ENCODE measurements at places on chromosomes 7 and 10. TPM values are rescaled to one million over a fixed set of nuclear protein-coding genes. Genes with fewer than 3 reads are reported as not detected.

The CLDN4 gene
- total RNA-seq: 7.4 TPM

The GPR26 gene
- not detected for total RNA-seq

The FAM131B gene
- 10.6 TPM for total RNA-seq

The ERVW-1 gene
- total RNA-seq: not detected

The DLX5 gene
- total RNA-seq: 0.52 TPM

GRCh38 chr7:73717991-73718405 lies 1.5 kb downstream of the STX1A start:
- H3K27me3 ChIP-seq: no peaks in the 10 kb centered on the region
- H3K4me1 ChIP-seq: peaks cover 12% of the 10 kb centered on the region
- DNase-seq: no peak
- no peak overlapping the region for H3K4me3 ChIP-seq
- no peaks in the 10 kb centered on the region for H3K36me3 ChIP-seq
- H3K27ac ChIP-seq: no peak overlapping the region

DNA sequence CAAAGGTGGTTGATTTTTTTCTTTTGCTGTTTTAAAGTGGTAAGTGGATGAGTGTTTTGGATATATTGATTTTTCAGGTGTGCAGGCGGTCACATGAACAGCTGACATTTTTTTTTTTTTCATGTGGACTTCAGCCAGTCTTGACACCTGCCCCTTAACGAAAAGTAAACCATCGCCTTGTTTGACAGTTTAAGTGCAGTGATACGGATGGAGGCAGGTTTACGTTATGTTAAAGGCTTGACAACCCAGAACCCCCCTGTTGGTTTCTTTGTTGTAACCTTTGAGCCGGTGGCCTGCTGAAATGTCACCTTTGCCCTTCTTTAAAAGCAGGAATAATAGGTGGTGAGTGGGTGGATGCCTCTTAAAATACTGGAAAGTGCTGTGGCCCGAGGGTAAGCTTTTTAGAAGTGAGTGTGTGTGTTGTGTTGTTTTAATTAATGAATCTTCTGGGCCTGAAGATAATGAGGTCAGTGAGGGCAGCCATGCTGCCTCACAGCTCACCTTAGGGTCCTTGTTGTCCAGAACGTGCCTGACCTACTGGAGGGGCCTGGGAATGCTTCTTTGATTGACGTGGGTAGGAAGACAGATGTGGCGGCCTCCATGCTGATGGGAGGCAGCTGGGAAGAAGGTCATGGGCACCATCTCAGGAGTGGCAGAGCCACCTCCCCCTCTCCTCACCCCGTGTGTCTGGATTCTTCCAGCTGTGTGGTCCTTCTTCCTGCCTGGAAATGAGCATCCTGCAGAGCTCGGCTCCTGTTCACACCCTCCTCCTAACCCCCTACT lies 69.8 kb downstream of the TCF7L2 start:
- H3K4me1 ChIP-seq: no peaks in the 10 kb centered on the region
- no peaks in the 10 kb centered on the region for H3K36me3 ChIP-seq
- no peak overlapping the region for H3K27ac ChIP-seq
- no peaks in the 10 kb centered on the region for H3K27me3 ChIP-seq
- H3K4me3 ChIP-seq: no peak overlapping the region
- no peak for DNase-seq

GRCh38 chr10:132304756-132305509 lies 2.8 kb downstream of the STK32C start:
- H3K36me3 ChIP-seq: no peaks in the 10 kb centered on the region
- no peak overlapping the region for H3K27ac ChIP-seq
- H3K27me3 ChIP-seq: no peaks in the 10 kb centered on the region
- no peak overlapping the region for H3K4me3 ChIP-seq
- no peak for DNase-seq
- H3K4me1 ChIP-seq: no peaks in the 10 kb centered on the region

DNA sequence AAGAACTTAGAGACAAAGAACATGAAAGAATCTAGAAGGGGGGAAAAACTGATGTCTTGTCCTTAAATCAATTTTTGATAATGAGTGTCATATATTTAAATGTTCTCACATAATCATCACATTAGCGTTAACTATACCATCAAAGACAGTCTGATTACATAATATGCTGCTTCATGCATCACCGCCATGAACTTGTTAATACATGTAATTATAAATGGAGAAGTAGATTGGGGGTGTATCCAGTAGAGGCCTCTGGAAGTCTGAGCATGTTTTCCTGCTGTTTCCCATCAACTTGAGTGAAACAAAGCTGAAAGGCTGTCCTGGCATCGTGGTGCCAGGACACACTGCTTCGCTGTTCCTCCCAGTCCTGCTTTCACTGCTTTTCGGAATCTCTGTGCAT lies 48.2 kb downstream of the PRLHR start:
- H3K4me3 ChIP-seq: no peak overlapping the region
- no peak overlapping the region for H3K27ac ChIP-seq
- H3K27me3 ChIP-seq: no peaks in the 10 kb centered on the region
- DNase-seq: no peak

- no peaks in the 10 kb centered on the region for H3K27me3 ChIP-seq
- peaks cover 4% of the 10 kb centered on the region for H3K4me1 ChIP-seq
- no peak overlapping the region for H3K27ac ChIP-seq
- H3K36me3 ChIP-seq: no peaks in the 10 kb centered on the region
- DNase-seq: no peak
- H3K4me3 ChIP-seq: no peak overlapping the region
These were observed 30.1 kb upstream of the COMTD1 start for GRCh38 chr10:75265856-75266255.

GRCh38 chr10:137031-137430 lies 1.8 kb downstream of the ZMYND11 start:
- H3K27ac ChIP-seq: no peak overlapping the region
- no peaks in the 10 kb centered on the region for H3K36me3 ChIP-seq
- no peak for DNase-seq
- no peaks in the 10 kb centered on the region for H3K27me3 ChIP-seq

GRCh38 chr7:114629762-114630161 lies 215.1 kb downstream of the FOXP2 start:
- DNase-seq: no peak
- H3K36me3 ChIP-seq: no peaks in the 10 kb centered on the region
- no peaks in the 10 kb centered on the region for H3K27me3 ChIP-seq

DNA sequence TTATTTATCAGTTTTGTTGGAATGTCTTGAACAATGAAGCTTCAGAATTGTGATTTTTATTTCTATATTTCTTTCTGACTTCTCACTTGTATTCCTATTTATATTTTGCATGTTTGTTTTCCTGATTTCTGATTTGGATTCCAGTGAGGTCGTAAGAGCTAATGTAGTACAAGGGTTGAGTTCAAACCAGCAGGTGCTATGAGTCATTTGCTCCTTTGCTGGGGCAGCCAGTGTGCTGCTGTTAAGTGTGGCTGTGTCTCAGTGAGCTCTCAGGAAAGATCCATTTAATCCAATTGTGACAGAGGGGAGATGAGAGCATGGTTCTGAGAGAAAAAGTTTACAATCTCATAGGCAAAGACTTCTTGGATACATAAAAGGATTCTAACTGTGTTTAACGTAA lies 48.6 kb downstream of the MCU start:
- H3K4me3 ChIP-seq: no peak overlapping the region
- no peak overlapping the region for H3K27ac ChIP-seq
- H3K4me1 ChIP-seq: peaks cover 5% of the 10 kb centered on the region
- H3K27me3 ChIP-seq: no peaks in the 10 kb centered on the region

- DNase-seq: peak; percentile 62
- H3K27me3 ChIP-seq: no peaks in the 10 kb centered on the region
- H3K27ac ChIP-seq: peak overlapping the region; percentile 96
- no peak overlapping the region for H3K4me3 ChIP-seq
These were observed 135.8 kb downstream of the ARID5B start for GRCh38 chr10:62037166-62037831.

DNA sequence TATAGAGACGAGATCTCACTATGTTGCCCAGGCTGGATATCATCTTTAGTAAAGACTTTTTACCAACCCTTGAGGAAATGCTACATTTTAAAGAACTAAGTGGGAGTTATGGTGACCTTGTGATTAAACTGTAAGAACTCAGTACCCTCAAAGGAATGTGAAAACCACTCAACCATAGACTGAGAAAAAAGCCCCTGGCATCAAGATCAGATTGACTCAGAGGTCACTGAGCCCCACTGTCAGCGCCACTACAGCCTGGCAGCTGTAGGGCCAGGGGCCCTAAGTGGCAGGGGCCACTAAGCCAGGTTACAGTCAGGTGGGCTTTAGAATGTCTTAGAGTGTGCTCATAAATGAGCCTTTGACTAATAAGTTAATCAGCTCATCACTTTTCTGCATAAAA lies 55.9 kb downstream of the APBB1IP start:
- no peaks in the 10 kb centered on the region for H3K4me1 ChIP-seq
- H3K27me3 ChIP-seq: no peaks in the 10 kb centered on the region
- no peaks in the 10 kb centered on the region for H3K36me3 ChIP-seq
- H3K27ac ChIP-seq: no peak overlapping the region

DNA sequence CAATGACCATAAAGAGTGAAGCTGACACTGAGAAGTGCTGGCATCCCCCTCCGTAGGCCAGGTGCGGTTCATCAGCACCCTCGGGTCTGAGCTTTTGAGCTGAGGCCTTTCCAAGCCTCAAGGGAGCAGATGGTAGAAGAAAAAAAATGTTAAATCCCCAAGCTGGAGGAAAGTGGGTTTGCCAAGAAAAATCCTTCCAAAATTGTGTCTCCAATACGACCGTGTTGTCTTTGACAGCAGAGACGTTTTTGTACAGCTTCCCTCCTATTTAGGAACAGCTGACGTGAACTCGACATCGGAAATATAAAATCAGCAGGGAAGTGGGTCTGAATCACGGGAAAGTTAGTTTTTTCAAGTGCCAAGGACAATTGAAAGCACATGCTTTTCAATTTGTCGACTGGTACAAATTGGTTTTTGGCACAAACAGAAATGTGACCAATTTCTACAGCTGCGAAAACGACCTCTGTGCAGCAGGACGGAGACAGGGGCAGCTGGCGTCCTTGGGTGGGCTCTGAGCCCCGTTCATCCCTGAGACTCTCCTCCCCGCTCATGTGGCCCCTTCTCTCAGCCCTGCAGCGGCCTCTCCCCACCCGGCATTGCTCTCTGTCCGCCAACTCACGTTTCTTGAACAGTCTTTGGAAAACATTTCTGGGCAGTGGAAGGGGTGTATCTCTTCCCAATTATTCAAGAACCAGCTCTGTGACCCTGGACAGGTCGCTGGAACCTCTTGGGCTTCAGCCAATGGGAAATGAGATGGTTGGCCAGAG lies 89.9 kb downstream of the PAXIP1 start:
- no peaks in the 10 kb centered on the region for H3K4me1 ChIP-seq
- DNase-seq: no peak
- no peak overlapping the region for H3K27ac ChIP-seq

- no peaks in the 10 kb centered on the region for H3K27me3 ChIP-seq
- H3K4me3 ChIP-seq: no peak overlapping the region
- no peak for DNase-seq
These were observed 12.8 kb downstream of the SNX8 start for GRCh38 chr7:2301511-2301863.

DNA sequence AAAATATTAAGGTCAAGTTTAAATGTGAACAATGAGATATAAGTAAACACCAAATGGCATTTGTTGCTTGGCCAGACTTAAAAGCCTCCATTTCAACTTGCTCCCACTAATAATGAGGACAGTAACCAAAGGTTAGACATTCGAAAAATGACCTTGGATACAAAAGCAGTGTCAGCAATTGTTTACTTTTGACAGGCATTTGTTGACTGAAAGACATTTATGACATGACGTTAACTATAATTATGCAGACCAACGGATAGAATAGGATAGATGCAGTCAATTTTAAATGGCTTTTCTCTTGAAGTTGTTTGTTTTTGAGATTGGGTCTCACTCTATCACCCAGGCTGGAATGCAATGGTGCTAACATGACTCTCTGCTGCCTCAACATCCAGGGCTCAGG lies 6.3 kb upstream of the WNT16 start:
- no peaks in the 10 kb centered on the region for H3K27me3 ChIP-seq
- no peaks in the 10 kb centered on the region for H3K36me3 ChIP-seq
- no peak for DNase-seq
- no peaks in the 10 kb centered on the region for H3K4me1 ChIP-seq
- H3K27ac ChIP-seq: no peak overlapping the region
- no peak overlapping the region for H3K4me3 ChIP-seq

- H3K27ac ChIP-seq: no peak overlapping the region
- H3K36me3 ChIP-seq: no peaks in the 10 kb centered on the region
- H3K27me3 ChIP-seq: no peaks in the 10 kb centered on the region
These were observed 21.5 kb downstream of the CLDN12 start for GRCh38 chr7:90424720-90425119.

DNA sequence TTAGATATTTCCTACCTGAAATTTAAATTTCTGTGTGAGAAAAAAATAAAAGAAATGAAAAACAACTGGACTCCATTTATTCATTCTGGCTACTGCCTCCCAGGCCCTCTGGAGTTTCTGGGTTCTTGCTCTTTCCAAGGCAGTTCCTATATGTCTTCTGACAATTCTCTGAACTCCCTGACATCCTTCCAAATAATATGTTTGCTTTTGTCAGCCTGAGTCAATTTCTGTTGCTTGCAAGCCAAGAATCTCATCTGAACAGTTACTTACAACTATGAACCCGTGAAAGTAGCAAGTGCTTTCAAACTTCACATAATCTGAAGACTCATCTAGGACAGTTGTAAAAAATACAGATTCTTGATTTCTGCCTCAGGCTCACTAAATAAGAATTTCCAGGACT lies 216.7 kb upstream of the NPVF start:
- no peak overlapping the region for H3K27ac ChIP-seq
- no peak overlapping the region for H3K4me3 ChIP-seq
- no peaks in the 10 kb centered on the region for H3K27me3 ChIP-seq
- DNase-seq: no peak

- no peaks in the 10 kb centered on the region for H3K27me3 ChIP-seq
- no peak for DNase-seq
- no peaks in the 10 kb centered on the region for H3K4me1 ChIP-seq
- H3K4me3 ChIP-seq: no peak overlapping the region
These were observed 137.7 kb downstream of the ETV1 start for GRCh38 chr7:13851736-13852135.

DNA sequence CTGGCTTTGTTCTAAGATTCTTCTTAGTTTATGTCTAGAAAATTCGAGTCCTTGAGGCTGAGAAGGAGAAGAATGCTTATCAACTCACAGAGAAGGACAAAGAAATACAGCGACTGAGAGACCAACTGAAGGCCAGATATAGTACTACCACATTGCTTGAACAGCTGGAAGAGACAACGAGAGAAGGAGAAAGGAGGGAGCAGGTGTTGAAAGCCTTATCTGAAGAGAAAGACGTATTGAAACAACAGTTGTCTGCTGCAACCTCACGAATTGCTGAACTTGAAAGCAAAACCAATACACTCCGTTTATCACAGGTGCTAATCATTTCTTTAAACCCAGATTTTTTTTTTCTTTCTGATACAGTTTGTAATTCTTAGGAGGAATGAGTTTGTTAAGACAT lies 6.7 kb downstream of the CEP55 start:
- H3K27ac ChIP-seq: no peak overlapping the region
- H3K4me1 ChIP-seq: no peaks in the 10 kb centered on the region
- DNase-seq: no peak
- no peaks in the 10 kb centered on the region for H3K27me3 ChIP-seq
- no peaks in the 10 kb centered on the region for H3K36me3 ChIP-seq

GRCh38 chr7:145795132-145795531 lies 321.5 kb upstream of the CNTNAP2 start:
- H3K27me3 ChIP-seq: no peaks in the 10 kb centered on the region
- no peak overlapping the region for H3K27ac ChIP-seq
- DNase-seq: no peak
- no peaks in the 10 kb centered on the region for H3K4me1 ChIP-seq
- H3K36me3 ChIP-seq: no peaks in the 10 kb centered on the region
